ENCODE measurements at places on chromosomes 5 and 9. TPM values are rescaled to one million over a fixed set of nuclear protein-coding genes. Genes with fewer than 3 reads are reported as not detected.

- no peak for DNase-seq
Measured at GRCh38 chr9:132077881-132078698, 1.6 kb downstream of the MED27 start.

DNA sequence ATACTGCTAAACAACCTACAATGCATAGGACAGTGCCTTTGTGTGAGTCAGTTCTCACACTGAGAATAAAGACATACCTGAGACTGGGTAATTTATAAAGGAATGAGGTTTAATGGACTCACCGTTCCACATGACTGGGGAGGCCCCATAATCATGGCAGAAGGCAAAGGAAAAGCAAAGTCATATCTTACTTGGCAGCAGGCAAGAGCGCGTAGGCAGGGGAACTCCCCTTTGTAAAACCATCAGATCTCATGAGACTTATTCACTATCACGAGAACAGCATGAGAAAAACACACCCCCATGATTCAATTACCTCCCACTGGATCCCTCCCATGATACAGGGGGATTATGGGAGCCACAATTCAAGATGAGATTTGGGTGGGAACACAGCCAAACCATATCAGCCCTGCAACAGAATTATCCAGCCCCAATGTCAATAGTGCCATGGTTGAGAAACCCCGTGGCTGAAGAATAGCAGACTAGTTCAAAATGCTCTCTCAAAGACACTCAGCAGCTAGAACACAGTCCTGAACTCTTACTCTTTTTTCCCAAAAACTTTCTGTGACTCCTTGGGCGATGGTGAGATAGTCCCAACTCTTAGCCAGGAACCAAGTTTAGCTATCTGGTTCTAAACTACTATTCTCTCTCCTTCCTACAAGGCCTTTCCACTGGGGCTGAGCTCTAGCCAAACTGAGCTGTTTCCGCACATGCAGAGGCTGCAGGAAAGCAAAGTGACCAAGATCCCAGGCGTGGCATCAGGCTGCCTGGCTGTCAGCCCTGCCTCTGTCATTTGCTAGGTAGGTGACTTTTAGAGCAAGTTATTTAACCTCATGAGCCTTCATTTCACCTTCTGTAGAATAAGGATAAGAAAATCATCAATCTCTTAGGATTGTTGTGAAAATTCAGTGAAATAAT lies 21.7 kb downstream of the FAT2 start:
- DNase-seq: no peak

HRH2 gene
- 1.4 TPM for total RNA-seq

IFNA16 gene
- total RNA-seq: not detected

GRCh38 chr5:107393851-107394250 lies 276.9 kb downstream of the EFNA5 start:
- no peak for DNase-seq

DNA sequence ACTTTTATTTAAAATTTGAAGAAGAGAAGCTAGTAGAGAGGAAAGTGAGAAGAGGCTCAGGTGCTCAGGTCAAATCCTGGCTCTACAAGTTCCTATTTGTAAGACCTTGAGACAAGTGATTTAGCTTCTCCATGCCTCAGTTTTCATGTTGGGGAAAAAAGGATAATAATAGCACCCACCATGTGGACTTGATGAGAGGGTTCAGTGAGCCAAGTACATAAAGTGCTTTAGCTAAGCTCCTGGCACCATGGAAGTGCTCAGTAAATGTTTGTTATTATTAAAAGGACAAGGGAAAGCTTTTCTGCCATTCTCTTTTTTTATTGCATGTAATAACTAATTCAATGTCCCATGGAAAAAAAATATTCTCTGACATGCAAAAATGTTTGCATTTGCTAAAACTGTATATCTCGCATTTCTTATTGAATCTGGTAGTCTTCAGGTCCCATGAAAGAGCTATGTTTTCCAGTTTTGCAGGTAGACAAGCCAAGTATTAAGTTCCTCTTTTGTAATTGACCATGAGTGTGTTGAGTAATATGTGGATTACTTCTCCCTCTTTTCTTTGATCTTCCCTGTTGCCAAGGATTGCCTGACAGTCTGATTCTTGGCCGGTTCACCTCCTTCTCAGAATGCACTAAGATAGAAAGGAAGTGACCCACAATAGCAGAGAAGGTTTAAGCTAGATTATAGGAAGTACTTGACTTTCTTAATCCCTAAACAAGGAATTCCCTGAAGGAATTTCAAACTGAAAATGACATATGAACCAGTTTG lies 45.6 kb upstream of the TRIM32 start:
- no peak for DNase-seq

DNA sequence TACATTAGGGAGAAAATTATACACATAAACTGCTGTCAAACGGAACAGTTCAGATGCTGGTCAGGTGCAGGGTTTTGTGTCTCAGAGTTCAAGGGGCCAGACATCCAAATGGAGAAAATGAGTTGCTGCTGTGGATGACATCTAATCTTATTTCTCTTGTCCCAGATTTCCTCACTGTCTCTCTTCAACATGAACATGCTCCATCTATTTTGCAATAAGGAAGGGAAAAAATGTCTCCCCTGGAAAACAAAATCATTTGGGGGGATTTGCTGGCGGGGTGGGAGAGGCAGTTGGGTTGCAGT lies 51.2 kb downstream of the SHB start:
- no peak for DNase-seq

GRCh38 chr5:1763548-1763911 lies 36.1 kb downstream of the MRPL36 start:
- no peak for DNase-seq

DNA sequence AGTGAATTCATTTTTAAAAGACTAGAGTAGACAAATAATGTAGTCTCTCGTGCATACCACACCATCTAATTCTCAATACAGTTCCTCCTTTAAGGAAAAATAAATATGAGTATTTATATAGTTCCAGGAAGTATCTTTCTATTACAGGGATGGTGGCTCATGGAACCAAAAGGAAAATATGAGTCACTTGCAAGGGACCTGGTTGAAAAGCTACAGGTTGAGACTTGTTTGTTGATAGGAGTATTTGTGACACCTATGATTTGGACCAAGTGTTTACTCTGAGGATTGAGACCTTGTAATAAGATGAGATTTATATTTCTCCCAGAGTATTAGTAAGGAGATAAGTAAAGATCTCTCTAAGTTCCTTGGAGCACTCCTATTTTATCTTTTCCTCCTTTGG lies 67.4 kb downstream of the CDO1 start:
- no peak for DNase-seq

GRCh38 chr9:107539427-107540163 lies 50.0 kb upstream of the KLF4 start:
- DNase-seq: no peak

GRCh38 chr5:28495876-28496275 lies 1457.5 kb upstream of the CDH9 start:
- DNase-seq: no peak

GRCh38 chr5:128597156-128597555 lies 59.1 kb upstream of the FBN2 start:
- no peak for DNase-seq

GRCh38 chr5:173762930-173763329 lies 125.2 kb upstream of the CPEB4 start:
- no peak for DNase-seq

SREK1 gene
- 236 TPM for total RNA-seq

FLT4 gene
- 18.2 TPM for total RNA-seq

CLK4 gene
- total RNA-seq: 76.4 TPM

GRCh38 chr9:123724211-123724796 lies 205.6 kb downstream of the DENND1A start:
- no peak for DNase-seq

C5orf58 gene
- total RNA-seq: not detected

DNA sequence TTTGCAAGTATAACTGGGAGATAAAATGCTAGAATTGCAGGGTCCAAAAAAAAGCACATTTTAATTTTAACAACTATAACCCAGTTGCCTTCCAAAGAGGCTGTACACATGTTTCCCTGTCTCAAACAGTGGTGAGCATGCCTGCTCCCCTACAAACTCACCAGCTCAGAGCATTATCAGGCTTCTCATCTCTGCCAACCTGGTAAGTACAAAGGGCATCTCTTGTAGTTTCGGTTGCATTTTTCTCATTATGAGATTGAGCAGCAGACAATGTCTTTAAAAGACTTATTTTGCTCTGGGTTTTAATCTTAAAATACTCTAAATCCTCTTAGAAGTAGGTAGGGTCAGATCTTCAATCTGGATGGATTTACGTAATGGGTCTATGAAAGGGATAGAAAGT lies 107.1 kb upstream of the MSX2 start:
- no peak for DNase-seq

DNA sequence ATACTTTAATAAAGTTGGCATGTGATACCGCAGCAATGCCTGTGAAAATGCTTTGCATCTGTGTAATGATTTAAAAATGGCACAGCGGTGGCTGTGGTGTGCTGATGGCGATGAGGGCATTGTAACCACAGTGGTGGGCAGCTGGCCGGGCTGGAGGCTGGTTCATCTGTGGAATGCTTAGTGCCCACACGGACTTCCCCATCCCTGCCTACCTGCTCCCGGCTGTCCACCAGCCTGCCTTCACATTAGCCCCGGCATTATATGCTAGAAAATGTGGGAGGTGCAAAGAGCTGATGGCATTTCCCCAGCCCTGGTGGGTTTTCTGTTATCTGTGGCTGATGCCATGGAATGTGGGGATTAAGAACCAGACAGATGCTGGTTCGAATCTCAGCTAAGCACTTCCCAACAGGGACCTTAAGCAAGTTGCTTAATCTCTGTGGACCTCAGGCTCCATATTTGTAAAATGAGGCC lies 2.9 kb upstream of the NDST1 start:
- DNase-seq: no peak

DNA sequence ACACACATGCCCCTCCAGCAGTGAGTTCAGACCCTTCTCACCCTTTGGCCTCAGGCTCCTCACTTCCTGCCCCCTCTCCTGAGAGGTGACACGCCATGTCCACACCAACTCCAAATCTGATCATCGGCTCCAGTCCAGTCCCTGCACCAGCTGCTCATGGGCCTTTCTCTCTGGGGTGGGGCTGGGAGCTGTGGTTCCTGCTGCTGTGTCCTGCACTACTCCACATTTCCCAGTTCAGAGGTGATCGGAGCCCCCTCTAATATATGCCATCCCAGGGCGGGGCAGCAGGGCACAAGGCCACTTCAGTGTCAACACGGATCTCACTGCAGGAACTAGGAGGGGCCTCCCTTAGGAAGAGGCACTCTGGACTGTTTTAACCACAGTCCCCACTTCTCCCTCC lies 91.5 kb downstream of the ADAMTS2 start:
- DNase-seq: no peak

- DNase-seq: peak; percentile 58
Measured at GRCh38 chr9:35510754-35511428, 21.0 kb downstream of the RUSC2 start.

TSSK1B gene
- total RNA-seq: 1.2 TPM

OR2S2 gene
- total RNA-seq: not detected

GRCh38 chr5:124678922-124679519 lies 67.4 kb downstream of the ZNF608 start:
- no peak for DNase-seq

FOXD4 gene
- total RNA-seq: not detected

DNA sequence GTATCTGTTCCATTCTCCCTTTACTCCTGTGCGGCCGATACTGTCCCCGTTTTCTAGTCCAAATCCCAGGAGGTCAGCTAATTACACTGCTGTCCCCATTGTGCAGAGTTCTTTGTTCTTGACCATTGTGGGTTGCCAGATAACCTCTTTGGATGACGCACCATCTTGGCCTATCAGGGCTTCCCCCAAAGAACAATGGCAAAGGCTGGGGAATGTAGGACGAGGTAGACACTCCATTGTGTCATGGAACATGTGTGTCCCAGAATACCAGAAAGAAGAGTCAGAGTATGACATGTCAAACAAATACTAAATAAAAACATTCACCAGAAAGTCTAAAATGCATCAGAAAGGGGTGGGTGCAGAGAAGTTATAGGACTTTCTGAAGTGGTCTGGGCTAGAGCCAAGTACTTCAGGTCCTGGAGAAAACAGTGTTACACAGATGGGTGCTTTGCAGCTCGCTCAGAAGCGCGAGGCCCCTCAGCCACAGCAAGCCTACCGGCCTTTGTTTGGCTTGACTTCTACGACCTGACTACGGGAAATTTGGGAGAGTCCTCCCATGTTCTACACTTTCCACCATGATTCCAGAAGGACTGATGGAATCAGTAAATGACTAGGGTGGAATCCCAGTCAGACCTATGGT lies 83.2 kb upstream of the SSBP2 start:
- no peak for DNase-seq

- no peak for DNase-seq
Measured at GRCh38 chr5:28548856-28549255, 1510.5 kb upstream of the CDH9 start.

DNA sequence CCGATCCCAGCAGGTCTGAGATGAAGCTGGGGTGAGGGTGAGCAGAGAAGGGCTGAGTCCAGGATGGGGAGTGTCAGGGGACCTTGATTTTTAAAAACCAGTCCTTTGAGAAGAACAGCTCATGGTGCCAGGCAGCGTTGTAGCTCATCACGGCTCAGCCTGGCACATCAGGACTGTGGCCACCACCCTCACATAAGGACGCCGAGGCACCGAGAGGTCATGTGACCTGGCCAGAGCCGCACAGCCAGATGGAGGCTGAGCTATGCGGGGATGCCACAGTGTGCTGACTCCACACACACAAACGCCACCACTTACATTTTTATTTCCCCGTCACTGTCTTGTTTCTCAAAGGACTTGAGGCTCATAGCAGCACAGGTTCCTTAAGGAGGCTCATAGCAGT lies 32.9 kb upstream of the CEP72 start:
- no peak for DNase-seq

CD180 gene
- 2.5 TPM for total RNA-seq

DNA sequence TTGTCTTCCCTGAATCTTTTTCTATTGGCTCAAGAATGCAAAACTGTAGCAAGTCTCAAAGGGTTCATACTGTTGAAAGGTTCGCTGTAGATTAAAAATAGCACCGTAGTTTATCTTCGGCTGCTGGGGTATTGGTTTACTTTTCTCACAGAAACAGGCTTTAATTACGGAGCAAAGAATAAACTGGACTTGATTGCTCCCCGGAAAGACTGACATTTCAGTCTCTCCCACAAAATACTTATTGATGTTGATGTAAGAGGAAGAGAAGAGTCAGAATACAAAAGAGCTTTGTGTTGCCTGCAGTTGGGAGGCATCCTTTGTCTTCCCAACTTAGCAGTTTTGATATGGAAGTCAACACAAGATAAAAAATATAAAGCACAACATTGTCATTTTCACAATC lies 183.9 kb upstream of the DMAC1 start:
- DNase-seq: no peak

GRCh38 chr5:80864706-80865435 lies 95.3 kb upstream of the RASGRF2 start:
- DNase-seq: no peak

FAM221B gene
- 0.21 TPM for total RNA-seq

CCNJL gene
- 4.7 TPM for total RNA-seq

DNA sequence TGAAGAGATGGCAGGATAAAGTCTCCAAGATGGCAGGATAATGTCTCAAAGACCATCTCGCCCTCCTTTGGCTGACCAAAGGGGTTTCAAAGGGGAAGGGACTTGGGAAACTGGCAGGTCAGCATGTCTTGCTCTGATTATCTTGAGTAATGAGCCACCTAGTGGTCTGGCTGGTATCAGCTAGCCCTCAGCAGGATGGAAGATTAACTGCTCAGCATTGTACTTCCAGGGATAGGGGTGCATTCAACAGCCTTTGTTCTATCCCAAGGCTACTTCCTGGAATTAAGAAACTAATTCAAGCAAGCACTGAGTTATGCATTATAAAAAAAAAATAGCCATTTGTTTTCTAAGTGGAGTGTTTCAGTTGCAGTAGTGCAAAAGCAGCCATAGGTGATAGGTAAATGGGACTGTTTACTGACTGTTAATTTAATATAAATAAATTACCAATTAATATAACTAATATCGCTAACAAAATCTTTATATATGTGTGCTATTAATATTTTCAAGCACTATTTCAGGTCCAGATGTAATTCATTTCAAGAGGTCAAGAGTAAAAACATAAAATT lies 555.5 kb downstream of the CDH9 start:
- no peak for DNase-seq
